HS-5 (cell line): ENCODE measurements at places on chromosomes 13 and 19.

DNA sequence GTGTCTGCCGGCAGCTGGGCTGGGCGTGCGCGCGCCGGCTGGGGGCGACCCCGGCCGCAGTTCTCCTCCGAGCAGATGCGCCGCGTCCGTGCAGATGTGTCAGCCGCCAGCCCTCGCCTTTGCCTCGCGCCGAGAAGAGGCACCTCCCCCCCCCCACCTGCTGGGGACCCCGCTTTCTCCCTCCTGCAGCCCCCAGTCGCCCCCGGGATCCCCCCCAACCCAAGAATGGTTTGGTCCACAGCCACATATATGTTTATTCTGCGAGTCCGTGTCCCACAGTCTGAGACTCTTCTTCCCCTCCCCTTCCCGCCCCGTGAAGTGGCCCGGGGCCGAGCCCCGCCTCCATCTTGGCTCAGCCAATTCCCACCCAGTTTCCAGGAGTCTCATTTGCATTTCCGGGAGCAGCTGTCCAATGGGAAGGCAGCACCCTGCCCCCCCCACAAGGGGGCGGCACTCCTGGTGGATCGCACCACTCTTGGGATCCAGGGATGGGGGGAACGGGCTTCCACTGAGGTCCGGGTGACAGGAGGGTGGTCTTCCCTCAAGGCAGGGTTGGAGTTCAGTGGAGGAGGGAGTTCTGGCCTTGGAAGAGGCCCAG, 8.6 kb downstream of the ISOC2 start:
- no peak for DNase-seq

- DNase-seq = no peak
Measured at GRCh38 chr19:49710372-49710951, 19.5 kb downstream of the CPT1C start.

GRCh38 chr19:28710278-28710677, 502.7 kb downstream of the UQCRFS1 start:
- DNase-seq = peak; percentile 6

DNA sequence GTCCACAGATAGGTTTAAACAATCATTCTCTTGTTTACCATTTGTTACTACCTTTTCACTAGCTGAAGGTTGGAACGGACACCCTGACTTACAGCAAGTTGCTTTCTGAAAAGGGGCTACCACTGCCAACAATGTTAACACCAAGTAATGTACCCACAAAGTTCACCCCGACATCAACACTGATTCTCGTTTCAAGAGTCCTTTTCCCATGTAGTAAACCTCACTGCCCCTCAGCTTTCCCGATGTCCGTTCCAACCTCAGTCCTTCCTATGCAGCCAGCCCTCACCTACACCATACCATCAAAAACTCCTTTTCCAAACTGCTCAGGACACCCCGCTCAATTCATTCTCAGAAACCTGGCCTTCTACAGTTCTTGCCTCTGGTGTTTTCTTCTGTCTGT, 29.0 kb downstream of the PEG3 start:
- DNase-seq = no peak

DNA sequence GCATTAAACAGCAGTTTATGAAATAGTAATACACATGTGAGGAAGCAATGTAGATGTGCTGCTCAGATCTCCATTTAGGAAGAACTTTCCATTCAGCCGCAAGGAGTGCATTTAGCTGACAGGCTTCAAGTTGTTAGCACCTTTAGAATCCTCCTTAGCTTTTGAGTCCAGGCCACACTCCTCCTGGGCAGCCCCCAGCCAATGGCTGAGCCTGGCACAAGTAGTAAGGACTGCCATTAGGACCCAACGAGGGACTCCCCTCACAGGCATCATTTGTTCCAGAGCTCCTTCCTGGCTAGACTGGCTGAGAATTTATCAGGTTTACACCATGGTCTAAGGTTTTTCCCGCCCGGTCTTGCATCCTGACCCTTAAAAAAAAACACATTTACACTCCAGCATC, 201.4 kb downstream of the DIAPH3 start:
- no peak for DNase-seq

DNA sequence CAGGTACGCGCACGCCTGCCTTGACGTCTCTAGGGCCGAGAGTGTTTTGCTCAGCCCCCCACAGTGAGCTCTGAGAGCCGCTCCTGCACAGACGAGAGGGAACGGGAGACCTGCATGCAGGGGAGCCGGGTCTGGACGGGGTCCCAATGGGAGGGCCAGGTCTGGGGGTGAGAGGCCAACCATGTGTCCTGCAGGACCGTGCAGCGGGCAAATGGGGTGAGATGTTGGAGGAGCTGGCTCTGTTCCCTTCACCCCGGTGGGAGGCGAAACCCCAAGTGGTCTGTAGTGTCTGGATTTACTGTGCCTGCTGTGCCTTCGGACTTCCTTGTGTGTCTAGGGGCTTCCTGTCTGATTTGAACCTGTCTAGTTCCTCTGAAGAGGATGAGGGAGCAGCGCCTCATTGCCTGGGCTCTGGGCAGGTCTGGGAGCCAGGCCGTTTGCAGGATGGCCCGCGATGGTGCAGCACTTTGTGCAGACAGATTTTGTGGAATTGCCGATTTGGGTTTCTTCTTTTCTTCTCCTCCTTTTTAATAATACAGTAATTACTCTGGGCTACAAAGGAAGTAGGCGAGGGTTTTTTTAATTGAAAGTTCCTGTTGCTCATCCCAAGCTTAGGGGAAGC, 2.1 kb downstream of the CSNK1G2 start:
- DNase-seq = no peak

DNA sequence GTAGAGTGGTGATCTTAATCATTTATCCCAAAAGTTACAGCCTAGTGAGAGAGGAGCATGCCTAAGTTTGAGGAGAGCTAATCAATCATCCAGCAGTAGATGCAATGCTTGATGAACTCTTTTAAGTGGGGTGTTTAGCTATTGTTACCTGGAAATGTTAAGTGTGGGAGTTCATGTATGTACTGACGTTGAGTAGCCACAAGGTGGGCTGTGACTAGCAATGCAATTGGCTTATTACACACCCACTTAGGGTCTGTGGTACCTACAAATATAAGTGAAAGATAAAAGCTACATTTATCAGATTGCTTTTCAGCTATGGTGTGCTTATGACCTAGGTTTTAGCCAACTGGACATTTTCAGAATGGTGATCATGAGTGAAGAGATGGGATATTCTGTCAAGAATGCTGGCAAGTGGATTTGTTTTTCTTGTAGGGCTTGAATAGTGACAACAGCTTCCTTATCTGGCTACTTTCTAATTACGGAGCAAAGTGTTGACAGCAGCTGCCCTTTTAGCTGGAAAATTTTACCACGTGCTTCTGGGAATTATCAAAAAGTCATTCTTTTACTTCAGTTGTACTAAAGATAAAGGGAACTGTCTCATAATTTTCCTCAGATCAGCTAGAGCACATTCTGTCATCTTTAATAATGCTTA, 170.6 kb downstream of the POSTN start:
- DNase-seq = no peak

GRCh38 chr19:21883516-21883915, 47.5 kb upstream of the ZNF43 start:
- DNase-seq = no peak

DNA sequence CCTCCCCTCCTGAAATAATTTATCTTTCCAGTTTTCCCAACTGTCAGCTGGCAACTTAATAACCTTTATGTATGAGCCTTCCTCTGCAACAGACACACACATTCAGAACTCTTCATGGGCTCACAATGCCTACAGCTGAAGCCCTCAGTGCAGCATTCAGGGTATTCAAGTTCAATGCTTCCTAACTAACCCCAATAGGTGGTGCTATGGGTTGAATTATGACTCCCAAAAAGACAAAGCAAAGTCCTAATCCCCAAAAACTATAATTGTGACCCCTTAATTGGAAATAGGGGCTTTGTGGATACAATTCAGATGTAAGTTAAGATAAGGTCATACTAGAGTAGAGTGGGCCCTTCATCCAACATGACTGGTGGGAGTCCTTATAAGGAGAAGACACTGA, 202.2 kb downstream of the SUCLA2 start:
- no peak for DNase-seq

- no peak for DNase-seq
Measured at GRCh38 chr19:38980583-38981374, 5.2 kb upstream of the FBXO17 start.

DNA sequence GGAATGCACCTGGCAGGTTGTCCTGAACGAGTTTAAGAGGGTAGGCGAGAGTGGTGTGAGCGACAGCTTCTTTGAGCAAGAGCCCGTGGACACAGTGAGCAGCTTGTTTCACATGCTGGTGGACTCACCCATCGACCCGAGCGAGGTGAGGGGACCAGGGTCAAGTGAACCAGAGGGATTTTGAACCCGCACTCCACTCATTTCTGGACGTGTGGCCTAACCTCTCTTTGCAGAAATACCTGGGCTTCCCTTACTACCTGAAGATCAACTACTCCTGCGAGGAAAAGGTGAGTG, 1.7 kb downstream of the CATSPERG start:
- DNase-seq = no peak

- no peak for DNase-seq
Measured at GRCh38 chr13:33937373-33938098, 119.6 kb downstream of the RFC3 start.

DNA sequence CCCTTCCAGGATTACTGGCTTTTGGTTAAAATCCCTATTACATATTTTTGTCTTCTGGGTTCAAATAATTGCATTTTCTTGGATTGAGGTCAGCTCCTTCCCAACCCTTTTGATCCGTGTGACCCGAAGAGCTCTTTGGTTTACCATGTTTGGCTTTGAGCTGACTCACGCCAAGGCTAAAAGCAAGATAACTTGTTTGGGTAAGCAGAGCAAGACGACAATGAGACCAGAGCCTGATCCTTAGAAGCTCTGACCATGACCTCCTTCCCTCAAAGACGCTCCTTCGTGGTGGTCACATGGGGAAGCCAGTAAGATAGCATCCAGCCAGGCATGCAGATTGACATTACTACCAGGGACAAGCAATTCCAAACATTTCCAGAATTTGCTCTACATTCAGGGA, 153.8 kb downstream of the DCT start:
- DNase-seq = no peak

- no peak for DNase-seq
Measured at GRCh38 chr19:10418485-10419199, 1.7 kb upstream of the PDE4A start.

- no peak for DNase-seq
Measured at GRCh38 chr19:38850976-38851621, 1.3 kb upstream of the HNRNPL start.

GRCh38 chr13:30600496-30600895, 17.2 kb upstream of the USPL1 start:
- no peak for DNase-seq

- no peak for DNase-seq
Measured at GRCh38 chr13:113857531-113858195, 6.2 kb downstream of the GAS6 start.

GRCh38 chr13:106919638-106920037, 351.7 kb upstream of the ARGLU1 start:
- no peak for DNase-seq

- DNase-seq = no peak
Measured at GRCh38 chr19:7706188-7706954, 4.4 kb upstream of the FCER2 start.

DNA sequence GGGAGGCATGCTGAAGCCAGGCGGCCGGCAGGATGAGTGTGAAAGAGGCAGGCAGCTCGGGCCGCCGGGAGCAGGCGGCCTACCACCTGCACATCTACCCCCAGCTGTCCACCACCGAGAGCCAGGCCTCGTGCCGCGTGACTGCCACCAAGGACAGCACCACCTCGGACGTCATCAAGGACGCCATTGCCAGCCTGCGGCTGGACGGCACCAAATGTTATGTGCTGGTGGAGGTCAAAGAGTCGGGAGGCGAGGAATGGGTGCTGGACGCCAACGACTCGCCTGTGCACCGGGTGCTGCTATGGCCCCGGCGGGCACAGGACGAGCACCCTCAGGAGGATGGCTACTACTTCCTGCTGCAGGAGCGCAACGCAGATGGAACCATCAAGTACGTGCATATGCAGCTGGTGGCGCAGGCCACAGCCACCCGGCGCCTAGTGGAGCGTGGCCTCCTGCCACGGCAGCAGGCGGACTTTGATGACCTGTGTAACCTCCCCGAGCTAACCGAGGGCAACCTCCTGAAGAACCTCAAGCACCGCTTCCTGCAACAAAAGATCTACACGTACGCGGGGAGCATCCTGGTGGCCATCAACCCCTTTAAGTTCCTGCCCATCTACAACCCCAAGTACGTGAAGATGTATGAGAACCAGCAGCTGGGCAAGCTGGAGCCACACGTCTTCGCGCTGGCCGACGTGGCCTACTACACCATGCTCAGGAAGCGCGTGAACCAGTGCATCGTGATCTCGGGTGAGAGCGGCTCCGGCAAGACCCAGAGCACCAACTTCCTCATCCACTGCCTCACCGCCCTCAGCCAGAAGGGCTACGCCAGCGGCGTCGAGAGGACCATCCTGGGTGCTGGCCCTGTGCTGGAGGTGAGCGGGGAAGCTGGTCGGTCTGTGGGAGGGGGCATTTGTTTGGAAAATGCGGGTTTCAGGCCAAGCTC, 26.4 kb downstream of the MYO9B start:
- no peak for DNase-seq

DNA sequence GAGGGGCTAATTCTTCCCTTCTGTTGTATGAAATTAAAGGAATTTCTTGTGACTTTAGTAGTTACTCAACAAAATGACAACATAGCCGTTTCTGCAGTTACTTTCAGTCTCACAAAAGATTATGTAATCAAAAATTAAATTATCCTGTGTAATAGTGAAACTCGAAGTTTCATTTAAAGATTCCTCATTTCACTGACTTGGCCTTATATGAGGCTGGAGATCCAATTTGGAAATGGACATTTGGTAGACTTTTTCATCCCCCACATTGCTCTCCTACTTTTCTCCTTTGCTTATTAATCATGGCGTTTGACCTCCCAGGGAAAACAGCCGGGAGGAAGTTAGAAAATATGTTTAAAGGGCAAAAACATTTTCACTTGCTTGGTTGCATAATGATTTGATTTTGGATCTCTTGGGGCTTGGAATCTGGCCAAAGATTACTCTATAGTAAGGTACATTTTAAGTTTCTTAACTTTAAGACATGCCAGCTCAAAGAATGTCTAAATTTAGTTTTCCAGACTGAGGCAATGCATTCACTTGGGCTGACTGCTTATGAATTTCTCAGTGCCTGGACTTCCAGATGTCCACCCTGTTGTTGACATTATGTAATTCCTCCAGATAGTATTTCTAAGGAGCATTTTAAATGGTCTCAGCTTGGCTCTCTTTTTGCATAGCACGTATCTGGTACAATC, 1364.9 kb upstream of the MIR17HG start:
- no peak for DNase-seq

DNA sequence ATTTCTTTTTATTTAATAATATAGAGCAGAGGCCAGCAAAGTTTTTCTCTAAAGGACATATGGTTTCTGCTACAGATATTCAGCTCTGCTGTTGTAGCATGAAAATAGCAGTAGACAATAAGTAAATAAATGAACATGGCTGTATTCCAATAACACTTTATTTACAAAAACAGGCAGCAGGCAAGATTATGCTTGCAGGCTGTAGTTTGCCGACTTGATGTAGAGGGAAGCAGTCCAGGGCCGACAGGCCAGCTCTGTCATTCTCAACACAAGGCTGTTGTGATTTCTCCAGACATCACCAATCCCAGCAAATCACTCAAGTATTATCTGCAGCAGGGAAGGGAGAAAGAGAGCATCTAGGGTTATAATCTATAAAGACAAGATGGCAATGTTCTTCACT, 1062.5 kb upstream of the PCDH9 start:
- no peak for DNase-seq

GRCh38 chr19:35168196-35168595, 13.7 kb downstream of the FXYD5 start:
- DNase-seq = no peak
